Left renal pelvis (tissue), 4 donors: ENCODE measurements at places on chromosomes 7 and 10. TPM values are rescaled to one million over a fixed set of nuclear protein-coding genes. Genes with fewer than 3 reads are reported as not detected.
A peak's percentile ranks its signal among the peaks of the same experiment; 100 is the strongest.

DNA sequence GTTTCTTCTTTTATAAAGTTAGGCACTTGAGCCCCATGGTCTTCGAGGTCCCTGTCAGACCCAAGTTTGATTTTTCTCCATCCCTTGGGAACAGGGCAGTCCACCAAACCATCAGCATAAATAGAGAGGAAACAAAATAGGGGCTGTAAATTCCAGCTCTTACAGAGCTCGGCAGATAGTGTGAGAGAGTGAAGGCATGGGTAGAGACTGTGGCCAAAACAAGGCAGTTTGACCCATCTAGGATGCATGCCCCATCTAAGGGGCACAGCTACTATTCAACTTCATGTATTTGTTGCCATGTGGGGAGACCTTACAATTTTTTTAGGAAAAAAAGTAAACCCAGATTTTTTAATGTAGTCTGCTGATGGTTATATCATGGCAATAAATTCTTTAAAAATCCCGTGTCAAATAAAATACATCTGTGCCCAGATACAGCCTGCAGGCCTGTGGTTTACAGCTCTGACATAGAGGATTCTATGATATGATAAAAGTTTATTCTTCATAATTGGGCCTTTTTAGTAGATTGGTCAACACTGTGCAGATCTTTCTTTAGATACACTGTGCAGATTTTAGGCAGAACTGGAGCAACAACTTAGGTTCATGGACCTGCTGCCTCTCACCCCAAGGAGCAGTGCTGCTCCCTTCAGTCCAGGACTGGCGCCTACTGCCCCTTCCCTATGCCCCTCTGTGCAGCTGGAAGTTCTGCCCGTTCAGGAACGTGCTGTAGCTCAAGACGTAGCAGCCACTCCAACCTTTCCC, 5.3 kb downstream of the PPP1R3C start:
- DNase-seq: no peak

DNA sequence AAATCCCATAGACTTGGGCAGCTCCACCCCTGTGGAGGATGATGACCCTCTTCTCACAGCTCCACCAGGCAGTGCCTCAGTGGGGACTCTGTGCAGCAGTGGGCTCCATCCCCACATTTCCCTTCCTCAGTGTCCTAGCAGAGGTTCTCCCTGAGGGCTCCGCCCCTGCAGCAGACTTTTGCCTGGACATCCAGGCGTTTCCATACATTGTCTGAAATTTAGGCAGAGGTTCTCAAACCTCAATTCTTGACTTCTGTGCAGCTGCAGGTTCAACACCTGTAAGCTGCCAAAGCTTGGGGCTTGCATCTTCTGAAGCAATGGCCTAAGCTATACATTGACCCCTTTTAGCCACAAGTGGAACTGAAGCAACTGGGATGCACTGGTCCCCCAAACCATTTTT, 31.8 kb downstream of the NEUROG3 start:
- DNase-seq: no peak

GRCh38 chr7:23275912-23276311, 23.2 kb upstream of the MALSU1 start:
- no peak for DNase-seq

DNA sequence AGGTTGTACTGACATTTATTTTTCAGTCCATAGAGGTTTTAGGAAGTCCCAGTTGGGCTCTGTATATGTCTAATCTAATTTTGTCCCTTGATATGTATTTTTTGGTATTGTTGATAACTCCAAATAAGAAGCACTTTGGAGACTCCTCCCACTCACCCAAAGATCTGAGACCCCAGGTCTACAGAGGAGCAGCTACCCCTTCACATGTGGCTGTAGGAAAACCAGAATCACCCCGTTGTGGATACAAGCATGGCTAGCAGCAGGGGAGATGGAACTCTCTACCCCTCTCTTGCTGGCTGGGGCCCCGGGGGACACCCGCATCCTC, 9.4 kb downstream of the HHEX start:
- no peak for DNase-seq

DNA sequence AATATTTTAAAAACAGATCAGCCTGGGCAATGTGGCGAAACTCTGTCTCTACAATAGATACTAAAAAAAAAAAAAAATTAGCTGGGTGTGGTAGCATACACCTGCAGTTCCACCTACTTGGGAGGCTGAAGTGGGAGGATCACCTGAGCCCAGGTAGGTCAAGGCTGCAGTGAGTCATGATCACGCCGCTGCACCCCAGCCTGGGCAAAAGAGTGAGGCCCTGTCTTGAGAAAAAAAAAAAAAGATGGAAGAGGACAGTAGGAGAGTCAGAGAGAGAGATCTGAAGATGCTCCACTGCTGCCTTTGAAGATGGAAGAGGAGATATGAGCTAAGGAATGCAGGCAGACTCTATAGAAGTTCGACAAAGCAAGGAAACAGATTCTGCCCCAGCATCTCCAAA, 181.9 kb downstream of the CALN1 start:
- DNase-seq: no peak

ABLIM1 gene
- polyA plus RNA-seq: 91.3 TPM

DNA sequence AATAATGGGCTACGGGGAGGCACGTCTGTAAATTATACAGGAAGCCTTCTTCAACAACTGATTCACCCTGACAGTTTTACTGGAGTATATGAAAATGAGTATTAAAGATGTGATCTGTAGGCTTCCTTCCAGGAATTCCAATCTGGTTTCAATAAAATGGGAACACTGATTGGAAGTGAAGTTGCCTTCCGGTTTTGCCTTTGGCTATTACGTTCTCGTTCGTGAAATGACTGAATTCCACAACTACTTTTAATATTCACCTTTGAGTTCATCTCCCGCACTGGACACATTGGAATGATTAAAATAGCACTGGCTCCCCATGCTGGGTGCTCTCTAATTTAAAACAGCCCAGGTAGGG, 350.1 kb upstream of the MKI67 start:
- no peak for DNase-seq

DNA sequence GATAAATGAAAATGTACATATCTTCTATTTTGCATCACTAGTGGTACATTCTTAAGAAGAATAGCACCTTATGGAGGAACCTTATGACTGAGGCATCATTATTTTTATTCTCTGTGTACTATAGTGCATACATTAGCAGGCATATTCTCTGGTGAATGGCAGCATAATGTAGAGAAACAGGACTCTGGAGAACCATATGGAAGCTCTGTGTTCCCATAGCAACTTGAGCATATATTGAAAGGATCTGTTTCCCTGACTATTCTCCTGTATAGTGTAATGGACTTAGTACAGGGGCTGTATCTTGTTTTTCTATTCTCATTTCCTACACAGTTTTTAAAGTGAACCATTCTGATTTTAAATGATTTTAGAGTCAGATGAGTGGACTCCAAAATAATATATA, 128.4 kb upstream of the SMIM30 start:
- DNase-seq: no peak

CDNF gene
- 2.4 TPM for polyA plus RNA-seq

LRWD1 gene
- polyA plus RNA-seq: 15.3 TPM

- DNase-seq: no peak
These were observed 57.3 kb upstream of the SMIM30 start for GRCh38 chr7:113175525-113176104.

HYCC1 gene
- 32.3 TPM for polyA plus RNA-seq

DNA sequence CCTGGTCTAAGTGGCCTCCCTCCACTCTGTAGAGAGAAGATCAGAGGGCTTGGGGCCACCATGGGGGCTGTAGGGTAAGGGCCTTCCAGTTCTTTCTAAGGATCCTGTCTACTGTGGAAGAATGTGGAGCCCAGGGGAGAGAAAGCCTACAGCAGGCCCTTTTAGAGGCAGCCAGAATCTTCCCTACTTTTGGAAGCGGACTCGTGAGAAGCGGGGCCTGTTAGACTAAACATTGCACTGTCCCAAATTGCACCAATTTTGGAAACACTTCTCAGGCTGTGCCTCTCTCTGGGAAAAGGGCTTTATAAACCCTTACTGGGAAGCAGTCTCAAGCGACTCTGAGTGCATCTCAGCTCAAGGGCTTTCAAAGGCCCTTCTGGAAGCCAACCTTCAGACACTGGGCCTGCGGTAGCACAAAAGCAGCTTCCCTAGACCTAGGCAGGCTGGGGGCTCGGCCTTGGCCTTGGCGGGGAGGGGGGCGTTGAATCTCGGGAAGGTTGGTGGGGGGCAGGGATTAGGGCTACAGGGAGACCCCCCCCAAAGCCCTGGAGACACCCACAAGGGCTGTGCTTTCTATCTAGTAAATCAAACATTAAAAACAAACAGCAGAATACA, 298.1 kb downstream of the GFRA1 start:
- DNase-seq: no peak

GRCh38 chr7:131466735-131467365, 89.6 kb downstream of the PODXL start:
- DNase-seq: no peak

- DNase-seq: no peak
These were observed 344.6 kb upstream of the AOAH start for GRCh38 chr7:37068902-37069301.

DNA sequence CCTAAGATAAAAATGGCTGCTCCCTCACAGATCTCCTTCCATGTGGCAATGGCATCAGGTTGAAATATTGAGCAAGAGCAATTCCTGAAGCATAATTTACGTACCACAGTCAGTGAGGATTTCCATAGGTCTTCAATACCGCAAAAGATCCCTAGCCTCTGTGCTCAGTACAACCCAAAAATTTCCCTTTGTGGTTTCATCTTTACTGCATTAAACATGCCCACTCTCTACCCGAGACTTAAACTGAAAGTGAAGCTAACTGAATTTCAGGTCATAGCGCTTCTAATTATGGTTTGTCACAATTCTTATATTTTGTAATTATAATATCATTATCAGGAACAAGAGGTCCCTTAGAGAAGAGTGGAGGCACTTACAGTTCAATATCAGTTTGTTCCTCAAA, 1071.1 kb downstream of the XPNPEP1 start:
- no peak for DNase-seq

- DNase-seq: no peak
These were observed 8.7 kb upstream of the EN2 start for GRCh38 chr7:155449008-155449868.

DNA sequence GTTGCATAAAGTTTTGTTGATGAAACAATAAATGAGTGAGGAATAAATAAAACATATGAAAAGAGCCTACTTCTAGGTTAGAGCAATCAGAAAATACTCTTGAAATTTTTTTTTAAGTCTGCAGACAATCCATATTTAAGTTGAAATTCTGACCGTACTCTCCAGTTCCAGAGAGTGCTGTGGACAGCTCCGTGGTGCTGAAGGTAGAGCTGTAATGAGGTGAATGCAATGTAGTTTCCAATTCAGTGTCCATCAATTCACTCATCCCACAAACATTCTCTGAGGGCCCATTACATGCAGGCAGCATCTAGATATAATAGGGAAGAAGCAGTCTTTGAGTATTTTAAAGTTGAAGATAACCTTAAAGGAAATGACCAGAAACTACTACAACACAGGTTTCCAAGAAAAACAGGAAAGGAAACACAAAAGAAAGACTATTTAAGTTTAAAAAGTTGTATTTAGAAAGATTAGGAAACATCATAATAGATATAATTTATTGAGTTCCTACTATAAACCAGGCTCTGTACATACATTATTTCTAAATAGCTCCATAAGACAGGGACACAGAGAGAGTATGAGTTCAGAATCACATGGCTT, 44.0 kb upstream of the CRTAC1 start:
- peak; percentile 12 for DNase-seq

DNA sequence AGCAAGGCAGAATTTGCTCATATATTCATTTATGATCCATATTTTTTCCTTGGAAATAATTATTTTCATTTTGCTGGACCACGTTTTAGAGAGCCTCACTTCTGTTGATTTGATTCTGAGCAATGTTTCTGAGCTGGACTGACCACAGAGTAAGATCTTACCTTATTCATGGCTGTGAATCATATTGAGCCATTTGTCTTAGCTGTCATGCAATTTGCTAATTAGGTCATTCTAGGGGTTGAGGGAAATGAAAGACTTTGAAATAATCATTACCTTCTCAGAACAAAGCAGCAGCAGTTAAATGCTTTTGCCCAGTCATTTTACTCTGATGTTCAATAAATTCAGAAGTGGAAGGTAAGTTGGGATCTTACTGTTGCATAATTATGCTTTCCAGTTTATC, 251.4 kb downstream of the SDK1 start:
- no peak for DNase-seq

ATP6V0E2 gene
- polyA plus RNA-seq: 29.1 TPM

DNA sequence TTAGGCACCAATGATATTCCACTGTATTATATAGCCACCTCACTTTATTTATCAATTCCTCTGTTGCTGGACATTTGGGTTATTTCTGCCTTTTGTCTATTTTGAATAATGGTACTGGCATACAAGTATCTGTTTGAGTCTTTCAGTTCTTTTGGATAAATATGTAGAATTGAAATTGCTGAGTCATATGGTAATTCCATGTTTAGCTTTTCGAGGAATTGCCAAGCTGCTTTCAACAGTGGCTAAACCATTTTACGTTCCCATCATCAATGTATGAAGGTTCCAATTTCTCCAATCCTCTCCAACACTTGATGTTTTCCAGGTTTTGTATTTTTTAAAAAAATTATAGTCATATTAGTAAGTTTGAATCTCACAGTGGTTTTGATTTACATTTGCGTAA, 42.3 kb downstream of the JMJD1C start:
- no peak for DNase-seq

SUN3 gene
- polyA plus RNA-seq: not detected

NAPEPLD gene
- 46.5 TPM for polyA plus RNA-seq

DNA sequence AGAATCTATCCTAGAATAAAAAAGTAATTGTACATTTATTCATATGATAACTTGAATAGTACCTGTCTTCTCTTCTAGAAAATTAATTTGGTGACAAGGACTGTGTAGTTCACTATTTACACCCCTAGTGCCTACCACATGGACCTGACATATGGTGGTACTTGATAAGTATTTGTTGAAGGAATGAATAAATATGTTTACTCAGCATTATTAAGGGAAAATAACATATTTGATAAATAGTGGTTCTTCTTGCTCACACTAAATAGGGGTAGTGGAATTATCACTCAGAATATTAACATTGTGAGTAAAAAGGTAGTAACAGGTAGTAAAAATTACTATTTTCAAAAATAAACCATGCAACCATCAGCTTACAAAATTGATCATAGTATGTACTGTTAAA, 2.8 kb downstream of the SHTN1 start:
- no peak for DNase-seq

DNA sequence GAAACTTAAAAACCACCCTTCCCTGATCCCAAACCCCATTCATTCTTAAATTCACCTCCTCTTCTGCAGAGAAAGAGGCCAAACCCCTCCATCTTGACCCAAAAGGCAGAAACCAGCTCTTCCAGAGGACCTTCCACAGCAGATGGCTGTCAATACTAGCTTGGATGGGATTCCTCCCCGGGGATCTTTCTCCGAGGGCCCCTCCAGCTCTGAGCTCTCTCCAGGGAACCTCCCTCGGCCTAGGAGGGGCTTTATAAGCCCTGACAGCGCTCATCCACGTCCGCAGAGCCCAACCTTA, 5.4 kb downstream of the TNRC18 start:
- no peak for DNase-seq

STEAP1B gene
- 1.4 TPM for polyA plus RNA-seq

HYAL4 gene
- 0.30 TPM for polyA plus RNA-seq

DNA sequence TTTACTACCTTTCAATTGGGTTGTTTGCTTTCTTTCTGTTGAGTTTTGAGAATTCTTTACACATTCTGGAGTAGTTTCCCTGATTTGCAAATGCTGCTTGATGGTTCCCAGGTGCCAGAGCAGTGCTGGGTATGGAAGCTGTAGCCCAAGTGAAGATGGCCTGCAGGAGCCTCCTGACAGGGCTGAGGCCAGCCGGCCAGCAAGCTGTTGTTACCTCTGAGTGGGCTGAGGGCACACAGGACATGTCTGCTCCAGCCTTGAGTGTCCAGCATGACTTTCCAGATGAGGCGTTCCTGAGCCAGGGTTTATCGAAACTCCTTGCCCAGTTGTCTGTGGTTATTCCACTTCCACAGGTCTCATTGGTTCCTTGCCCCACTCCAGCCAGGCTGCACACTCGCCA, 164.6 kb upstream of the TNS3 start:
- no peak for DNase-seq
